ENCODE measurements at places on chromosomes 3 and 15.

DNA sequence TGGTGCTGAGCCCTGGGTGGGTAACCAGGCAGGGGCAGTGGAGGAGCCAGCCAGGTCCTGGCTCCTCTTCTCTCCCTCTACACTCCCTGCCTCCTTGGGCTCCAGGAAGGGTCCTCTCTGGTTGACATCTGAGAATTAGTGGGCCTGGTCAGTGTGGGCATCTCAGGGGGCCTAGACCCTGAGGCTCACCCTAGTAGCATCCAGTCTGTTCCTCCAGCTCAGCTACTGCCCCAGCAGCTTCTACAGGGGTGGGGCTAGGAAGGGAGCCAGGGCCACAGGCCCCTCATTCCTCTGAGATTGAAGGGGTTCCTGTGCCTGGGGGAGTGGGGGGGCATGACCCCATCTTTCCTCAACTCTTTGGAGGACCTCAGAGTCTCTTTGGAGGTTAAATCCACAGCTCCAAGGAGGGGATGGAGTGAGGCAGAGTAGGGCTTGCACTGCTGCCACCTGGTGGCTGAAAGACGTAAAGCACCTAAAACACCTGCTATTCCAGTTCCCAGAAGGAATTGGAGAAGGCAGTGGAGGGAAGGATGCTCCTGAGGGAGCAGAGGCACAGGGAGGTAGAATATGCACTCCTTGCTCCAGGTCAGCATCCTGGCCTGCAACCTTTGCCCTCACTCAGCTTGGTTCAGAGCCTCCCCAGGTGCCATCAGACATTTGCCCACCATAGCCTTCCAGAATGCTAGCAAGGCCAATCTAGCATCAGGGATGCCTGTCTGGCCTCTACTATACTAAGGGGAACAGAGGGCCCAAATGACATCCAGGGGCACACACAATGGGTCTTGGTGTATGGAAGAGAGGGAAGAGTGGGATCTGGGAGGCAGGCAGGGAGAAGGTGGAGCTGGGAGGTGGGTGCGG, 25.1 kb downstream of the C3orf18 start:
- DNase-seq = peak; percentile 64

DNA sequence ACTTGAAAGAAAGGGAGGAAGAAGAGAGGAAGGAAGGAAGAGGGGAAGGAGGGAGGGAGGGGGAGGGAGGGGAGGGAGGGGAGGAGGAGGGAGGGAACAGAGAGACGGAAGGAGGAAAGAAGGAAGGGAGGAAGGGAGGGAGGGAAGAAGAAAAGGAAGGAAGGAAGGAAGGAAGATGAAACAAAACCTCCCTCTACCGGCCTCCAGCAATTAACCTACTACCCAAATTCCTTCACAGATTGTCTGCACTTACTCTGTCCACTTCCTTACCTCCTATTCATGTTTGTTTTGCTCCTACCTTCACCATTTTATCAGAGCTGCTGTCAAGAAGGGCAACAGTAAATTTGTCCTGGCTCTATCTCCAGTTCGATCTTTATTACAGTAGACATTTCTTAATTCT, 44.6 kb upstream of the BCL6 start:
- DNase-seq = no peak

DNA sequence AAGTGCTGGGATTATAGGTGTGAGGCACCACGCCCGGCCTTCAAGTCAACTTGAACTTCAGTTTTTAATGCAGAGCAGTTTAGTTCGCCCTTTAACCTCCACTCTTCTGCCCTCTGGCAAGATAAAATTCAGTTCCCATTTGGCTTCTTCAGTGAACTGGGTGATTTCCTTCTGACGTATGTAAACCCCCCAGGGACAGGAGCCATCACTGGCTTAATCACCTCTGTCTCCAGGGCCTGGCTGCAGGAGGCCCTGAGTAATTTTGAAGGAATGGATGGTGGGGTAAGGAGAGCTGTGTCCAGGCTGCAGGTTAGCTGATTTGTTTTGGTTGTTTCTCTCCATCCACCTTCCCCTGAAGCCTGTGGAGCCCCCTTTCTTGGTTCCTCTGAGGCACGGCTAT, 11.9 kb downstream of the MCM2 start:
- no peak for DNase-seq

- no peak for DNase-seq
These were observed 43.1 kb downstream of the XXYLT1 start for GRCh38 chr3:195227871-195228270.

- DNase-seq = no peak
These were observed 124.3 kb downstream of the ABI3BP start for GRCh38 chr3:100868894-100869293.

DNA sequence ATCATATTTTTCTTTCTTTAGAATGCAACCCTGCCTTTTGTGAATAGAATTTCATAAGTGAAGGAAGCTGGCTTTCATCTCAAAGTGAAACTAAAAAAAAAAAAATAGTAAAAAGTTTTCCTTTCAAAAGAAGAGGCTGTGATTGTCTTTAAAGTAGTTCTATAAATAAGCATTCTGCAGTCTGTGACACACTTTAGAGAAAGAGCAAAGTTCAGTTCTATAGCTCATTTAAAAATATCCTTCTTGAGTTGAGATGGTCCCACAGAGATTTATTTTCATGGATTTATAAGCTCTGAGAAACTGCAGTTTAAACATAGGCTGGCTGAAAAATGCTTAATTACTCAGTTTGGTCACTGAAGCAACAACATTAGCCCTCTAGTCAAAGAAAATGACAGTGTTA, 36.1 kb upstream of the CNTN6 start:
- DNase-seq = no peak

GRCh38 chr15:71566226-71566625, 244.1 kb upstream of the NR2E3 start:
- no peak for DNase-seq

GRCh38 chr3:185842241-185842640, 17.4 kb upstream of the IGF2BP2 start:
- DNase-seq = no peak

GRCh38 chr3:4543110-4543509, 50.0 kb downstream of the ITPR1 start:
- DNase-seq = no peak
